Right forelimb (tissue), 1 donor: ENCODE measurements at places on chromosomes 2 and 18.

DNA sequence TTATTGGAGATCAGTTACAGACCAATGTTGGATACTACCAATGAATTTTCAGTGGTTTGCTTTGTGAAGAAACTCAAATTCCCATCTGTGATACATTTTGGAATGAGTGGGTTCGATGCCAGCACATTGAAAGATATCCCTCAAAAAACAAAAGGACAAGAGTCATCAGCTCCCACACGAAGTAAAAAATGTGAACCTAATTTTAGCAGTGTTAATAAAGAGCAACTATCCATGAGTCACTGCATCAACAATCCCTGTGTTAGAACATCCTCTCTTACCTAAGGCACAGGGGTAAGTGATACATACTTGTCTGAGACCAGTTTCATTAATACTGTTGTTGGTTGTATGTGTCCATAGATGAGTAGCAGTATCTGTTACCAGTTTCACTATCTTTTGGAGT is 551.8 kb upstream of the SOX11 start:
- no peak for DNase-seq

GRCh38 chr18:76390452-76391035 is 104.5 kb downstream of the ZNF516 start:
- DNase-seq, result no peak

DNA sequence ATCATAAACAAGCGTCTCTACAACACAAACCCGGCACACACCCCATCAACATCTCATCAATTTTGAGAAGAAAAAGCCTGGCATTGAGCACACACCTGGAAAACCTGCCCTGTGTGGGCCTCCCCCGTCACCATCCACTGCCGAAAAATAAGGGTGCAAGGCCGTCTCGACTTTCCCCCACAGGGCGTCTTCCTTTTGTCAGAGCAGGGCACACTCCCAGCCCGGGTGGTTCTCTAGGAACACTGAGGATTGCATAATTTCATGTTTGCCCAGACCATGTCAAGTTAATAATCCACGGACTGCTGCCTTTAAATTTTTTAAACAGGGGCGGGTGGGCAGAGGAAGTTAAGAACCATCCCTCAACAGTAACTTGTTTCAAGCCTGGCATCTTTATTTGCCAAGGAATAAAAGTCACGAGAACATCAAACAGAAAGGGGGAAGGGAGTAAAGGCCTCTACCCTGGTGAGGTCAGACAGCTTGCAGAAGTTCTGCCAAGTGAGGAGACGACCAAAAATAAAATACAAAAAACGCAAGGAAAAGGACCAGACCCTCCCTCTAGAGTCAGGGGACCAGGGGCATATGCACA is 2.1 kb downstream of the TFCP2L1 start:
- DNase-seq, result no peak

GRCh38 chr2:155633060-155633839 is 699.3 kb downstream of the NR4A2 start:
- no peak for DNase-seq

- no peak for DNase-seq
Observed at GRCh38 chr2:54416166-54416813, 39.8 kb upstream of the SPTBN1 start.

DNA sequence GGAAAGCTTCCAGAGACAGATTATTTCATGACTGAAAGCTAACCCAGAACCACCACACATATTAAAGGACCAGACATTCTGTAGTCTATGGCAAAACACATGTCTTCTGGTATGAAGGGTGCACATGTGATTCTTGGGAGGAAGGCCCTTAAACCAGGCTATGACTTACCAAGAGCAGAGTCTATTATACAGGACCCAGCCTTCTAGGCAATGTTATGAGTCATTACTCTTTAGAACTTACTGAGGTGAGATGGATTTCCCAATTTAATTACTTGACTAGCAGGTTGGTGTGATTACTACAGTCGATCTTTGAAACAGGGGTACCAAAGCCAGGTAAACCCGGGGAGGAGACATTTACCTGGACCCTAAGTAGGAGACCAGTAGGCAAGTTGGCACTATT is 350.8 kb downstream of the TRIB2 start:
- no peak for DNase-seq

GRCh38 chr2:168814046-168814445 is 11.6 kb downstream of the NOSTRIN start:
- no peak for DNase-seq

DNA sequence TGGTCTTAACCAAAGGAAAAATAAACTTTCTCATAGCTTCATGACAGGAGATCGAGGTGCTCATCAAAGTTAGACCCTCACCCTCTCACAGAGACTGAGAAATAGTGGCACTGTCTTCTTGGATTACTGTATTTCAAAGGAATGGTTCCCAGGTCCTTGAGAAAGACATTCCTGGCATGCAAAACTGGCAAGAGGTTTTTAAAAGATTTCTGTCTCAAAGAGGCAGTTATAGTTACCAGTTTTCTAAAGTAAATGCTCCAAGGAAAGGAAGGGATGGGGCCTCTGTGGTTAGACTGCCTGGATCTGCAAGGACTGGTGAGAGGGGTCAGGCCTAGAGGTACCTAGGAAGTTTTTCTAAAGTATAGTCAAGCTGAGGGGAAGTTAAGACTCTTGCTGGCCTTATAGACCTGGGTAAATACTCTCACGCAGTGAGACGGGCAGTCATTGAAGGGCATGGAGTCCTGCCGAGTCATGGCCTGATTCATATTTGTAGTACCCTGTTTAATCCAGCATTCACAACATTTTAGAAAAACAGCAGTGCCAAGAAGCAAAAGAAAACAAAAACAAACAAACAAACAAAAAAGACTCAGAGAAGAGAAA is 226.1 kb downstream of the DOK6 start:
- no peak for DNase-seq

DNA sequence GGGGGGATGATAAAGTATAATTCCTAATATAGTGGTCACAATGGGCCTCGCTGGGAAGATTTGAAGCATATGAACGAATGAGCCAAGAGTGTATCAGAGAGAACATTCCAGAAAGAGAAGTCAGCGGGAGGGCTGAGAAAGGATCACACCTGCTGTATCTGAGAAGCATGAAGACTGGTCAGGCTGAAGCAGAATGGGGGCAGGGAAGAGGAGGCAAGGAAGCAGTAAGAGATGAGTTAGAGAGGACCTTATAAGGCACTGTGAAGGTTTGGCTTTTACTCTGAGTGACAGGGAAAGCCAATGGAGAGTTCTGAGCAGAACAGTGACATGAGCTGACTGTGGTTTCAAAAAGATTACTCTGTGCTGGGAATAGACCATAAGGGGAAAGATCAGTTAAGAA is 73.5 kb downstream of the CHN1 start:
- no peak for DNase-seq

DNA sequence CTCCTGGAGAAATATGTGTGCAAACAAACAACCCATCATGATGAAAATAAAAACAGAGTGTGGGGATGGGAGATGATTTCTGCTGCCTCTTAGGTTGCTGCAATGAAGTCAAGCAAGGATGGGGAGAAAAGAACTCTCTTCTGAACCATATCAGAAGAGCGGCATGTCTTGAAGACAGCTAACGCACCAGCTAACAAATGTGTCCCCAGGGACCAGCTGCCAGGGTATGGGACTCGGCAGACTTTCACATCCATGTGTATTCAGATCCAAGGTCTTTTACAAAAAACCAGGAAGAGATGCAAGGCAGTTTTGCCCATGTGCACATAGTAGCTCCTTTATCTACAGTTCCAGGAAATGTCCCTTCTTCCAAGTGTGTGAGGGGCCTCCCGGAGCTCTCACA is 125.4 kb downstream of the CLIP4 start:
- DNase-seq, result no peak

DNA sequence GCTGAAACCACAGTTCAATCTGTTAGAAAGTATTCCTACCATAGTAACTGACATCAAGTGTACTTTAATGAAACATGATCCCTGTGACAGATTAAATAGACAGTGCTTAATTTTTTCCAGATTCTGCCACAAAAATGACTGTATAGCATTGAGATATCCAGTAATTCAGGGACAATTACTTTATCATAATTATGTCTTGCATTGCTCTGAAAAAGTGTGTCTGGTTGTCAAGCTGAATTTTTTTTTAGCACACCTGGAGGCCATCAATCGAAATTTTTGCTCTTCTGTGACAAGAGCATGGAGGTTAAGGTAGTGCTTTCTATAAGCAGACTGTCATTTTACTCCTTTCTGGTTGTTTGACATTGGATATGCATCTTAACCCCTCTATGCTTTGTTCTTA is 1083.8 kb upstream of the NRXN1 start:
- DNase-seq, result no peak

- DNase-seq, result no peak
Observed at GRCh38 chr2:123913143-123913735, 111.8 kb upstream of the CNTNAP5 start.

DNA sequence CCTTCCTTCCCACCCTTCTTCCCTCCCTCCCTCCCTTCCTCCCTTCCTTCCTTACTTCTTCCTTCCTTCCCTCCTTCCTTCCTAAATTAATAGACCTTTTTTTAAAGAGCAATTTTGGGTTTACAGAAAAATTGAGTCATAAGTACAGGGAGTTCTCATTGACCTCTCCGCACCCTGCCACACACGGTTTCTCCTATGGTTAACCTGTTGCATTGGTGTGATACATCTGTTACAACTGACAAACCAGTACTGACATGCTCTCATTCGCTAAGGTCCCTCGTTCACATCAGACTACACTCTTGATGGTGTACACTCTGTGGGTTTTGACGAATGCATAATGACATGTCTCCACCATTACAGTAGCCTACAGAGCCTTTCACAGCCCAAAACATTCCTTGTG is 11.6 kb upstream of the SDC1 start:
- DNase-seq, result no peak
